ENCODE measurements at places on chromosomes 6 and 20.

DNA sequence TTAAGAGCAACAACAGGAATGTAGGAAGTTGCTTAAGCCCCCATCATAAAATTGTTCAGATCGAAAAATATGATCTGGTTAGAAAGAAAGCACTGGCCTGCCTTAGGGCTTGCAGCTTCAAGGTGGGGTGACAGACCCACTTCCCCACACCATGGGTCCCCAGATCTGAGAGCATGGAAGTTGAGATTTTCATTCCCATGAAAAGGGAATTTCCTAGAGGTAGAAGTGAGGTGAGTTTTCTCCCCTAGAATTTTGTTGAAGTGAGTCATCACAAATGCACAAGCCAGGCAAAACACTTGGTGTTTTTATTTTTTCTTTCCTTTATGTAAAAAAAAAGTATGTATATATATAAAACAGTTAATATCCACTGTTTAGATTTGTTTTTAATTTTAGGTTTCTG, 213.6 kb upstream of the SUPT3H start:
- no peak for DNase-seq

DNA sequence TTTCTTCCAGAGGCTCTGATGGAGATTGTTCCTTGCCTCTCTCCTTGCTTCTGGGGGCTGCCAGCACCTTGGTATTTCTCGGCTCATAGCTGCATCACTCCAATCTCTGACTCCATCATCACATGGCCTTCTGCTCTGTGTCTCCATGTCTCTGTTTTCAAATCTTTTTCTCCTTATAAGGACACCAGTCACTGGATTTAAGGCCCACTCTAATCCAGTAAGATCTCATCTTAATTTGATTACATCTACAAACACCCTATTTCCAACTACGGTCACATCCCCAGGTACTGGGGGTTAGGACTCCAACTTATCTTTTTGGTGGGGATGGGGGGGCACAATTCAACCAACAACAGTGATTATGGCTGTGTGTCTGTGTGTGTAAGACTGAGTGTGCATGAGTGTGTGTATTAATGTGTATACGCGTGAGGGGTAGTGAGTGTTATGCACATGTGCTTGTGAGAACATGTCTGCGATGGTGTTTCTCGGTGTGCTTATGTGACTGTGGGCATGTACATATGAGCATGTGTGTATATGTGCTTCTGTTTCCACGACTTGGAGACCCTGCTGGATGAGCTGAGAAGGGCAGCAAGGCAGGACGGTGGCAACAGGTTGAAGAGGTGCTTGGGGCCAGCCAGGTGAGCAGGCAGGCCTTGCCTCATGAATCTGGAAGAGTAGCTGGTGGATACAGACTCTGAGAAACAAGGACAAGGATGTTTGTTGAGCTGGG, 130.5 kb downstream of the MRPL14 start:
- DNase-seq: no peak

DNA sequence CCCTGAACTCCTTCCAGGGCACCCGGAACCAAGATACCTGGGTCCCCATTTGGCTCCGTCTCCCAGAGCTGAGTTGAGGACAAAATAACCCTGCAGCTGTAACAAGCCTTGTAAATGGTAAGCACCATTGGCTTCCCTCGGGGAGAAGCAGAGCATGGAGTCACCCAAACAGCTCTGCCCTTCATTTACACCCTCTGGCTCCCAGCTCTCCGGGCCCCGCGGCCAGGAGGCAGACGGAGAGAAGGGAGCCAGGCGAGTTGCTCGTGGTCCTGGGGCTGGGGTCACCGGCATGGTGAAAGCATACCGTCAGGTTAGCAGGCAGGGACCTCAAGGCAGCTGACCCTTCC, 2.1 kb downstream of the TFEB start:
- DNase-seq: no peak

DNA sequence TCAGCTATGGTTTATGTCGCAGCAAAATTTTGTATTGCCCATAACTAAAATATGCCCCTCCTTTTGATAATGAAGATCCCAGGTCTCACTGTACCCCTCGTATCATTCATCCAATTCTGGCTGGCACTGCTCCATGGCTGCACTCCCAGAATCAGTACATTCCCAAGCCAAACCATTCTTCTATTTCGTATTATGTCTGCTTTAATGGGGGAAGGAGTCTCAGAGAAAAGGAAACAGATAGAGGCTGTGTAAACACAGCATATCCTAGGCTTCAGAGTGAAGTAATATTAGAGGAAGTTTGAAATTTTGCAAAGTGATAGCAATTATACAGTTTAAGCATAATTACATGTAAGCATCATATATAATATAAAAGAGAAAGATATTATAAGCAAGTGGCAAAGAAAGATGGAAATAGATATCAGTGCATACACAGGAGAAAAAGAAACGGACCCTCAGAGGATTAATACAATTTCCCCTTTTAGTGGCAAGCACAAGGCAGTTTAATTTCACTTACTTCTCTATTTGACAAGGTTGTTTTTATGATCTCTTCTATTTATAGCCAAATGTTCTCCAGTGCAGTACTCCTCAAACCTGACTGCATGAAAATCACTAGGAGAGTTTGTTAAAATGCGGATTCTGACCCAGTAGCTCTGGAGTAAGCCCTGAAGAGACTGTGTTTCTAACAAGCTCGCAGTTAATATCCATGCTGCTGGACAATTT, 56.5 kb upstream of the TENT5A start:
- DNase-seq: peak; percentile 58

GRCh38 chr20:38290829-38291814, 12.8 kb upstream of the BPI start:
- no peak for DNase-seq

DNA sequence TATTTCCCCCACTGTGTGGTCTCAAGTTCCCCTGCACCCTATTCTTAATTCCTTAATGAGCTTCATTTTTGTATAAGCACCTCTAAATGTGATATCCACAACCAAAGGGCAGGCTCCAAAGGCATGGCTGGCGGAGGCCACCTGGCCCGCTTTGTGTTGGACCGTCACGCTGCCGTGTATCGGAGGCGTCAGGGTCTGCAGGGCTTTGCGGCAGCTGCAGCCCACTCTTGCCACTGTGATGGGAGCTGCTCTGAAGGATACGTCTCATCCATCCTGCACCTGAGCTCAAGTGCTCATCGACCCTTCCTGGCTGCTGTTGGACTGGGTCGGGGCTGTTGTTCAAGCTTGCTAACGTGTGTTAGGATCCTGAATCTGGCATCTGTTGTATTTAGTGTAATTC, 177.6 kb downstream of the ARID1B start:
- DNase-seq: no peak

DNA sequence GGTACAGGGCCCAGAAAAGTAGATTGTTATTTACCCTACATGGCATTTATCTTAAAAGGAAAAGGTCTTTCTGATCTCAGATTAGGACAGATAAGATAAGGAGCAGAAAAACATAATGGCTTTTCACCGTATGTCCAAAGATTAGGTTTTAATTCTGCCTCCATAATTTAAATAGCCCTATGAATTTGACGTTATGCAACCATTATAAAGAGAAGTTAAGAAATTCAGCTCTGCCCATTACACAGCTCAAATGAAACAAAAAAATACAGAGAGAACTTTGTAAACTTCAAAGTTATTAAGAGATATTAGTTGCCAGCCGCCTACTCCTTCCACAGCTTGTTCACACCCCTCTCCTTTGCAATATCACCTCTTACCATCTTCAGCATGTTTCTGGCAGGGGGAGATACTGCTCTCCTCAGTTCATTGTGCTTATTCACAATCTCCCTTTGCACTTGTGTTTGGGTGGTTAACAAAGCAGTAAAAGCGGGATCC, 8.1 kb downstream of the CRISP3 start:
- DNase-seq: no peak

- no peak for DNase-seq
Measured at GRCh38 chr6:151961809-151962208, 154.3 kb downstream of the ESR1 start.

- peak; percentile 63 for DNase-seq
Measured at GRCh38 chr6:40587240-40588069, at the start of gene LRFN2. LRFN2 (minus strand) TSS chr6:40587364.

- DNase-seq: no peak
Measured at GRCh38 chr6:73299151-73299971, 36.4 kb upstream of the KHDC1 start.

GRCh38 chr6:158338311-158339112, 26.2 kb downstream of the TULP4 start:
- DNase-seq: no peak

DNA sequence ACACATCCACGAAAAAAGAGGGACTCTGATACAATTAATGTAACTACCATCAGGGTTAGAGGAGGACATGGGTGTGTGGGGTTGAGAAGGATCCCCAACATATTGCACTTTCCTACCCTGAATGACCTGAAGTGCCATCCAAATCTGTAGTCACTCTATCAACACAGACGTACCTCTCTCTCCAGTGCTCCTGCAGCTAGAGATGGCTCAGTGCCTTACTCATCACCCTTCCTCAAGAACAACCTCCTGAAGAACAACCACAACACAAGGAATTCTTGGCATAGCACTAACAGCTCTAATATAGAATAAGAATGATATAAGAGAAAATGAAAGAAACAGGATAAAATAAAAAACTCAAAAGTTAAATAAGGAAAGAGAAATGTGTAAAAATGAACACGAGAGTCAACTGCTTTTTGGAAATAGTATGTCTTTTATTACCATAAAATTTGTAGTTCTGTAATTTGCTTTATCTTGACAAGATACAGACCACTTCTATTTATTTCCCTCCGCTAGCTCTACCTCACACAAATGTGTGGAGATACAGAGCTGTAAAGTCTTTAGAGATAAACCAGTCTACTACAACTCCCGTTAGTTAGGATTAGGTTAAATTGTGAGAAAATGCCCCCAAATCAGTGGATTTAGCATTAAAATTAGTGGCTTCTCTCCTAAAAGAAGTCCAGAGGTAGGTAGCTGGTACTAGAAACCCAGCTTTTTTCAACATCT, 63.9 kb downstream of the REV3L start:
- DNase-seq: no peak

- DNase-seq: no peak
Measured at GRCh38 chr6:13485923-13486562, 1.4 kb downstream of the GFOD1 start.

DNA sequence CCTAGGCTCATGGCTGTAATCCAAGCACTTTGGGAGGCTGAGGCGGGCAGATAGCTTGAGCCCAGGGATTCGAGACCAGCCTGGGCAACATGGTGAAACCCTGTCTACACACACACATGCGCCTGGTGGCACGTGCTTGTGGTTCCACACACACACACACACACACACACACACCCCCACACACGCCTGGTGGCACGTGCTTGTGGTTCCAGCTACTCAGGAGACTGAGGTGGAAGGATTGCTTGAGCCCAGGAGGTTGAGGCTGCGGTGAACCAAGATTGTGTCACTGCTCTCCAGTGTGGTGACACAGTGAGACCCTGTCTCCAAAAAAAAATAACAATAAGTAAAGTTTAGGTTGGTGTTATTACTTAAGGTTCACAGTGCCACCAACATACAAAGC, 165.8 kb downstream of the ZFAND3 start:
- DNase-seq: no peak

GRCh38 chr20:53608456-53609452, 15.1 kb upstream of the ZNF217 start:
- no peak for DNase-seq

DNA sequence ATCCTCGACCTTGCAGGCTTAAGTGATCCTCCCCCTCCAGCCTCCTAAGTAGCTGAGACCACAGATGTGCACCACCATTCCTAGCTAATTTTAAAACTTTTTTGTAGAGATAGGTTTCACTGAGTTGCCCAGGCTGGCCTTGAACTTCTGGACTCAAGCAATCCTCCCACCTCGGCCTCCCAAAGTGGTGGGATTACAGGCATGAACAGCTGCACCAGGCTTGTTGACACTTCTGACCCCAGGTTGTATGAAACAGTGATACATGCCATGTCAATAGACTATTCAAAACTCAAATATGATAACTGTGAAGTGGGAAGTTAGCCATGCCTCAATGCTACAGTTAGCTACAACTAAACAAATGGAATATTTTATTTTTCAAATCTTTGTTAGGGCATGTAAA, 20.1 kb upstream of the SHLD1 start:
- DNase-seq: no peak

DNA sequence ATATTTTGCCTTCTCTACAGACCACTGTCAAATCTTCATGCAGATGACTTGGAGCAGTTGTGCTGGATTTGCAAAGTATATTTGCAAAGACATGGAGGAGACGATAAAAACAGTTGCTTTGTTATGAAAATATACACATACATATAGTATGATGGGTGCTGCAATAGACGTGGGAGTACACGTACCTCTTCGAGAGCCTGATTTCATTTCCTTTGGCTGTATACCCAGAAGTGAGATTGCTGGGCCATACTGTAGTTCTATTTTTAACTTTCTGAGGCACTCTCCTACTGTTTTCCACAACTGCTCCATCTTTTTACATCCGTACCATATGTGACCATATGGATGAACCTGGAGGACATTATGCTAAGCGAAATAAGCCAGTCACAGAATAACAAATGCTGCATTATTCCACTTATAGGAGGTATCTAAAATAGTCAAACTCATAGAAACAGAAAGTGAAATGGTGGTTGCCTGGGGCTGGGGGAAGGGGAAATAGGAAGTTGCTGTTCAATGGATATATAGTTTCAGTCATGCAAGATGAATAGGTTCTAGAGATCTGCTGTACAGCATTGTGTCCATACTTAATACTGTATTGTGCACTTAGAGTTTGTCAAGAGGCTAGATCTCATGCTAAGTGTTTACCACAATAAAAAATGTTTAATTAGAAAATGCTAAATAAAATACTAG, 223.8 kb downstream of the HAO1 start:
- DNase-seq: no peak

DNA sequence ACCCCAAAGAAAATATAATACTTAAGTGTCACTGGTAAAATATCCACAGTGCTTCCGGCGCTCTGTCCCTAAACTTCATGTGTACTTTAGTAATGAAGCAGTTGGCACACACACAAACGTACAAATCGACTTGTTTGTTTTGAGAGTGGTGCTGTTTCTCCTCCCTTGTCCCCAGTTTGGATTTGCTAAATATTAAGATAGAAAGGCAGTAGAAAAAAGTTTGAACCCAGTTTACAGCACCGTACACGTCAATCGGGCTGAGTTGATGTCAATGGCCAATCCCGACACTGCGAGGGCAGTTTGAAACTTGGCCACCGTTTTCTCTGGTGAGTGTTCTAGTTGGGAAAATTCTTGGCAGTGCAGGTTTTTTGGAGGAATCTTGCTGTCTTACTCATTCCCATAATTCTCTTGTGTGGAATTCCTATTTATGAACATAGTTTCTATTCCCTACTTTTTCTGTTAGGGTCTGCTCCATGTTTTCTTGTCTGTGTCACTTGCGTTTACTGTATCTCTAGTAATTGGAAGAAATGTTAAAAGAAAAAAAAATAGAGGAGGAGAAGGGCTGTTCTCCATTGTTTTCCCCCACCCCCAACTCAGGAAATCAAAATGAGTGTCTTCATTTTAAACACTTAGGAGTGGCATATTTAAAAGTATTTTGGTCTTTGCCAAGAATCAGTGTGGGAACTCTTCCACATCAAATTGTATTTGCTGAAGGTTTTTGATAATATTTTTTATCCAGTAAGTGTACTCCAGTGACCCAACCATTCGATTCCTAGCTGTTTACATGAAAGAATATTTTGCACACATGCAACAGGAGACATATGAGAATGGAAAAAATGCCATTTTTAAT, 72.3 kb downstream of the OR2B2 start:
- DNase-seq: peak; percentile 37

Data from KG1 (cell line).